Activated T-helper 1 cell treated with Interleukin-2 at 50 U/mL for 16 hours (primary cell): ENCODE measurements at places on chromosomes 13 and 19.

DNA sequence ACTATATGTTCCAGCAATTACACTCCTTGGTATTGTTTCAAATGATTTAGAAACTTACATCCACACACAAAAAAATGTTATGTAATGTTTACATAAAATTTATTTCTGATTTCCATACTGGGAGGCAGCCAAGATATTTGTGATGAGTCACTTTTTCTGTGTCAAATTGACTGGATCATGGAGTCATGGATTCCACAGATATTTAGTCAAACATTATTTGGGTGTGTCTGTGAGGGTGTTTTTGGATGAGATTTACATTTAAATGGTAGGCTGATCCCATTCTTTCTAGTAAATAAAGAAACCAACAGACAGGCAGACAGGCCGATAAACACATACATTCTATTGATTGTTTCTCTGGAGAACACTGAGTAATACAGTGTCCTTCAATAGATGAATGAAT is 562.8 kb downstream of the SLITRK6 start:
- DNase-seq, result no peak

GRCh38 chr13:71524613-71525304 is 342.2 kb downstream of the DACH1 start:
- no peak for DNase-seq

- DNase-seq, result no peak
Observed at GRCh38 chr19:16773259-16773658, 53.6 kb downstream of the NWD1 start.

GRCh38 chr19:35644987-35645679 is 3.0 kb upstream of the COX6B1 start:
- peak; percentile 48 for DNase-seq

GRCh38 chr13:28531077-28531844 is 36.3 kb upstream of the FLT1 start:
- no peak for DNase-seq

GRCh38 chr13:95388420-95389079 is 87.3 kb upstream of the ABCC4 start:
- no peak for DNase-seq
